ENCODE measurements at places on chromosomes 3 and 15.

DNA sequence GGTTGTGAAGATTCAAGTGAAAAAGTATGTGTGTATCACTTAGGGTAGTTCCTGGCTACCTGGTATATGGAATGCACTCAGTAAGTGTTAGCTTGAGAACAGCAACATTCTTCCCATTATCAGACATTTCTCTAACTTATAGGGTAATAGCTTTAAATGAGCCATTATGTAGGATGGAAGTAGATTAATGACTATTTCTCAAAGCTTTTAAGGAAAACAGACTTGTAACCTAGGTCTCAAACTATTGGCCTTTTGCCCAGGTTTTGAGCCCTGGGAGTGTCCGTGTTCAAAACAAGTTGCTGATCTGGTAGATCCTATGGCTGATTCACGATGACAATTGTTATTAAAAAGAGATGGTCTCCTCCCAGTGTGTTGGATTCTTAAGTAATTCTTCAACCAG is 129.1 kb upstream of the UMPS start:
- DNase-seq, result no peak

- no peak for DNase-seq
These were observed 21.5 kb upstream of the SNRPA1 start for GRCh38 chr15:101316529-101316928.

DNA sequence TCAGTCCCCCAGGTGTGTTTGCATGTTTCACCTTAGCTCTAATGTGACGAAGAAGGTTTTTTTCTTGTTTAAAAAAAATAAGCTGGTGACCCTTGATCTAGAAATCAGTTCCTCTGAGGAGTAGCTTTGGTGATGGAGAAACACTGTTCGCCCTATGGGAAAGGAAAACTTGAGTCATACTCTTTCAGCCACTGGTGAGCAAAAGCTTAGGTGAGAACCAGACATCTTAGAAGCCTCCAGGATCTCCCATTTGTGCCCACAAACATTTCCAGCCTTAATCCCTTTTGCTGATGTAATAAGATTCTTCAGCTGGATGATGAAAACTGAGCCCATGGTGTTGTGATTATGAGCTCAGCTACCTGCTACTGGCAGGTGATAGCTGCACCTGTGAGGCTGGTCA is 37.8 kb downstream of the SLC27A2 start:
- no peak for DNase-seq

DNA sequence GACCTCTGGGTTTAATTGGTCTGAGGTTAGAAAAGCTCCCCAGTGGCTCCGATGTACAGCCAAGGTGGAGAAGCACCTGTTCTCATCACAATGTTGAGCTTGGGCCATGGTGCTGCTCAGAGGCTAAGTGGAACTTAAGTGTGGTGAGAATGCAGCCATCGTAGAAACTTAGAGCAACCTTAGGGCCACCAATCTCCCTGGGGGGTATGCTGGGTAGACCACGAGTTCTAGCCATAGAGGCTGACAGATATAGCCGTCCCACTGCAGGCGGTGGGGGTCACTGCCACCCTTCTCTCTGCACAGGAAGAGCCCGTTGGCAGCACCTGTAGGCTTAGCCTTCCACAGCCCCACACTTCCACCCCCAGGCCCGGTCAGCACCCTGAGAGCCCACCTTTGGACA is 38.0 kb downstream of the MGLL start:
- no peak for DNase-seq

DNA sequence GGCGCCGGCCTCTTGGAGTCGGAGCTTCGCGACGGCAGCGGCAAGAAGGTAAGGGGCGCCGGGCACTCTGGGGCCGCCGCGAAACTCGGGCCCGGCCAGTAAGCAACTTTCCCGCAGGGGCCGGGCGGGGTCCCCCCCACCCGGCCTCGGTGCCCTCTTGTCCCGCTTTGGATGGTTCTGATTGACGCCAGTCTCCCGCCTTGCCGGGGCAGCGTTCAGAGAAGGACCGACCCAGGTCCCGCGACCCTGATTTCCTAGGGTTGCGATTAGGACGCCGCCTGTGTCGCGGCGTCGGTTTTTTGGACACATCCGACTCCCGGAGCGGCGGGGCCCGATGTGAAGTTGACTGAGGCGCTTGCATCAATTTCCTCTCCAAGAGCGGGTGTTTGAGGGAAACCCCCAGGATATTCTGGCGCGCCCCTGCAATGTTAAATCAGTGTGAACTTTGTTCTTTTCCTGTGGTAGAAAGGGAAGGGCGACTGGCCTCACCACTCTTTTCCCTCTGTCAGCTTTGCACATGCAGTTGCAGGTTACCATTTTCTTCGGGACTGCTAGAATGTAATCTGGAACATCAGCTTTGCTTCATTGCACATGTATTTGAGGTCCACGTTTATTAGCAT is 755 bp downstream of the PDE8A start:
- DNase-seq, result no peak

- no peak for DNase-seq
These were observed 847.7 kb downstream of the ROBO2 start for GRCh38 chr3:77887611-77888010.

- DNase-seq, result no peak
These were observed 74.7 kb upstream of the ATP10A start for GRCh38 chr15:25937796-25938195.

DNA sequence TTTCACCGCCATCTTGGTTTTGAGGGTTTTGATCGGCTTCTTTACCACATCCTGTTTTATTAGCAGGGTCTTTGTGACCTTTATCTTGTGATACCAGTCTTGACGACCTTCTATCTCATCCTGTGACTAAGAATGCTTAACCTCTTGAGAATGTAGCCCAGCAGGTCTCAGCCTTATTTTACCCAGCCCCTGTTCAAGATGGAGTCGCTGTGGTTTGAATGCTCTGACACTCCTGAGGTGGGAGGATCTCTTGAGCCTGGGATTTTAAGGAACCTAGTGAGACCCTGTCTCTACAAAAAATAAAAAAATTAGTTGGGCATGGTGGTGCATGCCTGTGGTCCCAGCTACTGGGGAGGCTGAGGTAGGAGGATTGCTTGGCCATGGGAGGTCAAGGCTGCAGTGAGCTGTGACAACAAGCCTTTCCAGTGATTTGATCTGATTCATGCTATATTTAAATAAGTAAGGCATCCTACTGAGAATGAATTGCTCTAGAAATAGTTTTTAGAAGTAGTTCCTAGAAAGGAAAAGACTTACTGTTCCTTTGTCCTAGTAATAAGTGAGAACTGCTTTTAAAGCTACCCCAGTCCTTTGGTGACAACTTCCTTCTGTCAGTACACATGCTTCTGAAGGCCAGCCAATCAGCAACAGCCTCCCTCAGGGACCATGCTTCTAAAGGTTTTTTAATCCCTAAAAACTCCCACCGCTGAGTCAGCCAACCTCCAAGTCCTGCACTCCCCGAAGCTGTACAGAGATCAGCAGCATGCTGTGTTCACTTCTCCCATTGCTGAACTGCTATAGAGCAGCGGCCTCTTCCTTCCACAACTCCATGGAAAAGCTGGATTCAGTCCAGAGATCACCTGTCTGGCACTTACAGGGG is 9.1 kb upstream of the CEMIP start:
- no peak for DNase-seq

- no peak for DNase-seq
These were observed 62.4 kb downstream of the BOC start for GRCh38 chr3:113273604-113274378.

Data from CMK (cell line).